ENCODE measurements at places on chromosomes 3 and 15.

DNA sequence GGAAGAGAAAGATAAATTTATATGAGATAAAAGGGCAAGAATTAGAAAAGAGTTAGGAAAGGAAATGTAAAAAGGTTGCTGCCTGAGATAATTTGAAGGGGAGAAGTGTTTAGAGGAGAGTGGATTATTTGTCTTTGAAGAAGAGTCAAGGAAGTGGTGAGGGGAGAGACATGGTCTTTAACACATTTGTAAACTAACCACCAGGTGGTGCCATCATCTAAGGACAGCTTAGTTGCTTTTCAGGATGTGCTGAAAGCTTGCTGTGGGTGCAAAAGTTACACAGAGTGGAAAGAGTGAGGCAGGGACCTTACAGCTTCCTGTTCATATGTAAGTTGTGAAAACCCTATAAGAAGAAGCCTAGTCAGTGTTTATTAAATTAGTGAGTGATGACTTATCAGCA lies 114.1 kb upstream of the DNAJC19 start:
- DNase-seq = no peak

DNA sequence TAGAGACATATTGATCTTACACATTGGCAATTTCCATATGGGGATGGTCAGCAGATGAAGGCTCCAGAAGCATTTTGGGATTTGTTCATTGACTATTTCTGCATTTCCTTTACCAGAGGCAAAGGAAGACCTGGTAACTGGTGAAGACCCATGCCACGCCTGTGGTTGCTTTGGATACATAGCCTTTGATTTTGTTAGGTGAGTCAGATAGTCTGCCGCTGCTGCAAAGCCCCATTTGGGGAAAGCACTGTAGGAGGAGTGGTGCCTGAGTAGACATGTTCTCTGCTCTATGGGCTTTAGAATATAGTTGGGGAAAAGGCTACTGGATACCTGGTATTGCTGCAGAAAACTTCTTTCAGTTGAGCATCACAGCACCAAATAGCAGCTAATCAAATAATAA lies 56.8 kb downstream of the TFG start:
- no peak for DNase-seq

DNA sequence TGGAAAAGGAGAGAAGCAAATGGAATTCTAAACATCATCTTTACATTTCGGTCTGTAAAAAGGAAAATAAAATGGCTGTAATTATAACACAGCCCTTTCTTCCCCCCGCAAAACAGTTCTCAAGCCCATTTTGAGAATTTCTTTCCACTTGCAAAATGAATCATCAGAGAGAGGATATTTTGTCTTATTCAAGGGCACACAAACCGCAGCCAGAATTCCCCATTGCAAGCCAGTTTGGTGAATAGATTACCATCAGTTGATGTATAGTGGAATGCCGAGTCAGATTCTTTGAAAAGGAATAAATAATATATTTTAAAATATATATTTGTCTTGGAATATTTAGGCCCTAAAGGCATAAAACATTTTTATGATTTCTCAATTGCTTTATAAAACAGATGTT lies 420.4 kb upstream of the SEMA6D start:
- no peak for DNase-seq

DNA sequence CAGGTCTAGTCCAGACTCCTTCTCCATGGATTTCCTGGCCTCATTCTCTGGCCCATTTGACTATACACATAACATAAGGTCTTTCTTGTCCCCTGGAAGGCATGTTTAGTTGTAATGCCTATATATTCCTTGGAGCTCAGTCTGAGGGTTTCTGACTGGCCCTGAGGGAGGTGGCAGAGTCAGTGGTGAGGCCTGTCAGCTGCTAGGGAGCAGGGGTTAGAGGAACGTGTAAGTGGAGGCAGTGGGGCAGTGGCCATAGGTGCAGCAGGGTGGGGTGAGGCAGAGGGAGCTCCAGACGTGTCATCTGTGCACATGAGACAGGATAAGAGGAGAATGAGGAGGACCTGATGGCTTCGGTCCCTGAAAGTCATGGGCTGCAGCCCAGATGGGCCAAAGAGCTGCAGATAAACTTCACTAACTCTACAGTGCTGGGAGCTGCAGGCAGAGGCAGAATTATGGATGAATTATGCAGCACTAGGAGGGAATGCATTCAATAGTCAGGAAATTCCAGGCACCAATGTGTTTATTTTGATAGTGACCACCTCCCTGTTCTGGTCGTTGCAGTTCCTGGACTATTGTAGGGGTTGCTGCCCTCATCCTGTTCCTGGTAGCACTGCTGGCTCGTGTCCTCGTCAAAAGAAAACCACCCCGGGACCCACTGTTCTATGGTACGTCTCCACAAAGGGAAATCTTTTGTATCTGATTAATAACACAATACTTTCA lies 4.9 kb downstream of the TM6SF1 start:
- DNase-seq = no peak

DNA sequence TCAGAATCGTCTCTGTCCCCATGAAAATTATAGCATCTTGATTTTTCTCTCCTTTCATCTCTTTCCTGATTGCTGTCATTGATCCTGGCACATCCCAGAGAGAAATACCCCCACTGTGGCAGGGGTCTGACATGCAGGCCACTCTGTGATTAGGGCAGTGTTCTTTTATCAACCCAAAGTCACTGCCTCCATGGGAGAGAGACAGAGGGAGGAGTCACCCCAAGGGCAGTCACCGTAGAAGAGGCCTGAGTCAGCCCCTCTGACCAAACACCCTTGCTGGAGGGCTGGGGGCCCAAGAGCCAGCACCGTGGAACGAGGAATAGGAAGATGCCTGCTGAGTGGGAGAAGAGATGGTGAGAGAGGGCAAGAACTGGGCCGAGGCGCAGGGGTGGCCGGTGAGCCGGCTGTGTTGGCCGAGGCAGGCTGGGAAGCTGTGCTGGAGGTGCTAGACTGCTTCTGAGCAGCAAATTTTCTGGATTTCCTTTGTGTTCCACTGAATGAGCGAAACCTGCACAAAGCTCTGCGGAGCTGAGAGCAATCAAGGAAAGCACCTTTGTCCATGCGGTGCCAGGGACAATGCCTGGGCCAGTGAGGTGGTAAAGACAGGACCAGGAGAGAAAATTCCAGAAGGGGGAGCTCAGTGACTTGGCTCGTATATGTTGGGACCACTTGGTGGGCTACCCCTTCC lies 103.8 kb downstream of the ADCY5 start:
- no peak for DNase-seq

- no peak for DNase-seq
Observed at GRCh38 chr3:58411851-58412830, 21.5 kb downstream of the PDHB start.

- DNase-seq = no peak
Observed at GRCh38 chr15:32849769-32850668, 132.2 kb downstream of the GREM1 start.

- no peak for DNase-seq
Observed at GRCh38 chr3:52431459-52432223, 13.3 kb downstream of the SEMA3G start.

DNA sequence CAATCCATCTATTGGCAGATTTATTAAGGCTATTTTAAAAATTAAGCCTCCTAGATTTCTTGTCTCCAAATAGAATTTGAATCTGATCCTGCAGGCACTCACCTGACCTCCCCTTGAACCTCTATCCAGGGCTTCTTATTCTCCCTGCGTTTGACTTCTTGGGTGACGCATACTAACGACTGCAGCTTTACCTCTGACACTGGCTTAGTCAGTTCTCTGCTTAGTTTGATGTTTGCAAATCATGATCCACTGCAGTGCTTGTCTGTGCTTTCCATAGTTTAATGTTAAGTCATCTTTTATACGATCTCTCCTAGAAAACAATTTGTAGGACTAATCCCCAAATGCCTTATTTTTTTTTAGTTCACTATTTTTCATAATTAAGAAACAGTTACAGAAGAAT lies 233.1 kb downstream of the ROBO1 start:
- no peak for DNase-seq

- DNase-seq = no peak
Observed at GRCh38 chr15:83380682-83381081, 66.5 kb upstream of the SH3GL3 start.

DNA sequence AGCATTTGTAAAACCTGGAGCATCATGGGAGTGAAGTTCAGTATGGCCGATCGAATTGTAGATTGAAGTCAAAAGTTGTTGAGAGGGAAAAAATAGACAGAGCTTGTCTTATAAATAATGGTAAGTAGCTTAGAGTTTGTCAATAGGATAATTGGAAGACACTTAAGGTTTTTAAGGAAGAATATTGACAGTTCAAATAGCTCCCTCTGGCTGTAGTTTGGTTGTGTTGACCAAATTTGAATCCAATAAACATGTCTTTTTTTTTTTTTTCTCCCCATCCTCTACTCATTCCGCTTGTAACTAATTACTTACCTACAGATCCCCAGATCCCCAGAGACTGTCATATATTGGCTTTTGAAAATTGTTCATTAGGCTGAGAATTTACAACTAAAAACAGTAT lies 677.0 kb downstream of the AGBL1 start:
- DNase-seq = no peak

GRCh38 chr3:16887130-16887529 lies 2.4 kb downstream of the PLCL2 start:
- no peak for DNase-seq

- DNase-seq = peak; percentile 29
Observed at GRCh38 chr15:41827290-41827879, 507 bp upstream of the JMJD7 start.

- no peak for DNase-seq
Observed at GRCh38 chr15:85415783-85416182, 35.4 kb downstream of the AKAP13 start.

DNA sequence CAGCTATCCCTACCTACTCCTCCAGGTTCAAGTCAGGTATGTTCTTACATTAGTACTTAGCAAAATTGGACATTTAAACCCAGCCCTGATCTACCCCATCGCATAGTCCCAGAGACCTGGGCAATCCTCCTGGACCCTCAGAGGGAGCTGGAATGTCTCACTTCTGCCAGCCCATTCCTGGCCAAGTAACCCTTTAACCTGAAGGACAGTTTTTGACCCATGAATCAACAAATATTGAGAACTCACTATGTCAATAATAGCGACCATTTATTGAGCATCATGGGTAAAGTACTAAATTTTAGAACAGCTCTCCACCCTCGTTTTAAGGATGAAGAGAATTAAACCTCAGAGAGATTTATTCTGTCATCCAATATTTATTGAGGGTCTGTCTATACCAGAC lies 70.4 kb downstream of the RBPMS2 start:
- DNase-seq = no peak

DNA sequence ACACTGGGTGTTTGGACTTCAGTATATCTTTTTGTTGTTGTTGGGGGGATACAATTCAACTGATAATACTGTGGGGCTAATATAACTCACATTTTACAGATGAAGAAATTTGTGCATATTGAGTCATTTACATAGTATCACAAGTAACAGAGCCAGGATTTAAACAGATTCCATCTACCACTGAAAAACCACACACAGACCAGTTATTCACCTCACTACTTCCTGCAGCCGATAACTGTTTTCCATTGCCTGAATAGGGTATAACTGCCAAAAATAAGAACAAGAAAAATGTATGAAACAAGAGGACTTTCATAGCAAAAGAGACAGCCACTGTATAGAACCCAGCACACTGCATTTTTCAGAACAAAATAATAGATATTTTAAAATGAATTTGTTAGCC lies 215.8 kb upstream of the CNTN6 start:
- DNase-seq = no peak

DNA sequence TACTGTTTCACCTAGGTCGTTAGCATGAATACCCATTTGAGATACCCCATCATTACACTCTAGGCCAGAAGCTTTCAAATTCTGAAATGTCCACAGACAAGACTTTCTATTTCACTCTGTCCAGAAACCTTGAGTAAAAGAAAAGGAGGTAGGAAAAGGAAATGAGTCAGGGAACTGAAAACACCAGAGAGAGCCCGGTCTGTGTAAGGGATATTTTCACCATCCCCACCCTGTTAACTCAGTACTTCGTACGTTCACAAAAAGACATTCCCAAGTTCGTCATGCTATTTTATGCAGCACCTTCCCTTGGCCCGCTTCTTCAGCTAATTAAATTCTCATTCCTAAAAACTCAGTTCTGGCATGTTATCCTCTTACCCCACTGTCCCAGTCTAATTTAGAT lies 89.4 kb upstream of the SOX2 start:
- no peak for DNase-seq

Data from stimulated activated CD4-positive, alpha-beta T cell treated with anti-CD3 and anti-CD28 coated beads, Interleukin-4, amount 100 ng/mL, for 4 hours (primary cell).